Smooth muscle cell of the brain vasculature (primary cell): ENCODE measurements at places on chromosomes 1 and 21.
A peak's percentile ranks its signal among the peaks of the same experiment; 100 is the strongest.

DNA sequence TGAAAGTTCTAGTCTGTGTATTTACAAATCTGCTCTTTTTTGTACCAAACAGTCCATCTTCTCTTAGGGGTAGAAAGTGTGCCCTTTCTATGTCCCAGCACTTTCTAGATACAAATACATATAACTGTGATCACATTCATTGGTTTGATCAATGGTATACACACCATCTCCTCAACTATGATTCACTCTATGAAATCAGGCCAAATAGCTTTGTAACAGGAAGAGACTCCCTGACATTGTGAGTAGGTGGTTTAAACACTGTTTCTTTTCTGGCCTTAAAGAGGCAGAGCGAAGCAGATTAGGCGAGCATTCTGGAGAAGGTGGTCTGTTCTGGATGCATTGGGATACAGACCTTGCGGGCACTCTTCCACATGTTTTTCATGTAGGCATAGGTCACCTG, 39.3 kb upstream of the EXOSC10 start:
- DNase-seq, result no peak

- DNase-seq, result no peak
Measured at GRCh38 chr1:79293611-79294010, 287.1 kb upstream of the ADGRL4 start.

DNA sequence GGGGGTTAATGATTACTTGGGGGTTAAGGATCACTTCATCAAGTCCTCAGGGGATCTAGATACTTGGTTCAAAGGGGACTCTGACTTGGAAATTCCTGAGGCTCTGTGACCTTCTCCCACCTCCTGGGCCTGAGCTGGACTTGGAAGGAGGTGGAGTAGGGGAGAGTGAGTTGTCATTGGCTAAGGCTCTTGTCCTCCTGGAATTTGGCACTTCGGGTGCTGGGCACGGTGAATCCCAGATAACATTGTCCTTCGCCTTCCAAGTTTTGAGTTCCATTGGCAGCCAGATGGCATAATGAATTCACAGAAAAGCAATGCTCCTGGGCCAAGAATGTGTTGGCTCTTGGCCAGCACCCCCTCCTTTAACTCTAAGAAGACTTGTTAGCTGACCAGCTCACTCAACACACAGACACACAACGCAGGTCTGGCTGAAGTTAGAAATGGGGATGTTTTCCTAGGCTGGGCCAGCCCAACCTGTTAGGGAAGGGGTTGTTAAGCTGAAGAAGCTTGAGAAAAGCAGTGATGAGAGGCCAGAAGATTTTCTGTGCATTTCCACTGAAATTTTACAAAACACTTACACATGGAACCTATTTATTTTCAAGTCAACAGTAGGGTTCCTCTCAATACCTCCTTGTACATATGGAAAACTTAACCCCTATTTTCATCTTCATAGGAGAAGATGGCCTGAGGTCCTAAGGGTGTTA, 29.7 kb downstream of the SLC26A9 start:
- no peak for DNase-seq

GRCh38 chr21:15422783-15423182, 307.0 kb upstream of the USP25 start:
- DNase-seq, result no peak

- DNase-seq, result no peak
Measured at GRCh38 chr1:24535021-24535424, 20.9 kb upstream of the NCMAP start.

- DNase-seq, result no peak
Measured at GRCh38 chr1:23383577-23384311, 14.1 kb upstream of the ZNF436 start.

DNA sequence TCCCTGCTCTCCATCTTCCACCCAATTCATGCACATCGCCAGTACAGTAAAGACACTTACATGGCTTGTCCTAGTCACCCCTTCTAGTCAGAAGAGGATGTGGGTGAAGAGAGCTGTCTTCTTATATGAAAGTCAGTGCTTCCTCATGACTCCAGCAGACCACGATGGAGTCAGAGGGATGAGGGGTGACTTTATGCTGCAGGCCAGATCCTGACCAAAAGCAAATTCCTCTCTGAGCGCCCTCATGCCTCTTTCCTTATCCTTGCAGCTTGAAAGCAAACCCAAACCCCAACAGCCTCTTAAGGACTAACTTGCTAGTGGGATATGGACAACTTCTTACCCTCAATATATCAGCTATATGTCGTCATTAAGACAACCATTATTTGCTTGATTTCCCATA, 348.2 kb upstream of the DUSP10 start:
- no peak for DNase-seq

- no peak for DNase-seq
Measured at GRCh38 chr1:35466120-35466519, 91.1 kb downstream of the KIAA0319L start.

DNA sequence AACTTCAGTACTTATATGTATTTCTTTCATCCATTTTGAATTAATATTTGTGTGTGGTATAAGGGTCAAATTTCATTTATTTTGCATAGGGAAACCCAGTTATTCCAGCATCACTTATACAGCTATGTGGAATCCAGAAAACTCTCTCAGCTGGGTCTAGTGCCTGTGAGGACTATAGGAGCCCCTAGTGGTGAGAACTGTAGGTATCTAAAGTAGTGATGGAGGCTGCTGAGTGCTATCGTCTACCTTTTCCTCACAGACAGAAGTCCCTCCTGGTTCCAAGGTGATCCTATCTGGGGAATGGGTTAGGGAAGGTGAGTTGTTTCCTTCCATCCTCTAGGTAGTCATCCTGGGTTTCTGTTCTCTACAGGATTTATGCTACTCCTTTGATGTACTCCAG, 352.0 kb upstream of the C1orf87 start:
- no peak for DNase-seq

DNA sequence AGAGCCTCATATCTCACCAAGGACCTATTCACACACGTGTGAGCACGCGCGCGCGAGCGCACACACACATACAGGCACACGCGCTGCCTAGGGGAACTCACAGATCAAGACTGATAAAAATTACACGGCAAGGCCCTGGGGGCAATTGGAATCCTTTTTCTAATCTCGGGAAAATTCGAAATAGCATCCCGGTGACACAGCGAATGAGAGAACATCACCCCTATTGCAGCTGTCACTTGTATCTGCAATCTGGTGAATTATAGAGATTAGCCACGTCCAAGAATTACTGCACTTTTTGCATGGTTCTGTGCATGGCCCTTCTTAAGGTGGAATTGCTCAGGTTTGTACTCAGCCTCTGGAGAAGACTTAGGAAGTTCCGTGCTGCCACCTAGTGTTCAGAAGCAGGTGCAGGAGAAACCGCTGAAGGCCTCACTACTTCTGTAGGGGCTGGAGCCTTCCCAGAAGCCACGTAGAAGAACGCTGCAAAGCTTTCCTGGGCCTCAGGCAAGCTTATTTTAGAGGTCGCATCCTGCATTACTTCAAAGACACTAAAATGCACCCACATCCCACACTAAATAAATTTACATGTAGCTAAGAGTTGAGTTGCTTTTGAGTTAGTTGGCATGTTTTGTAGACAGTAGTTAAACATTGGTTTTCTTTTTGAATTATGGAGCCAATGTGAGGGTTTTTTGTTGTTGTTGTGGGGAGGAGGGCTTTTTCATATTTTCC, 229.2 kb upstream of the CAMK1G start:
- peak; percentile 61 for DNase-seq

DNA sequence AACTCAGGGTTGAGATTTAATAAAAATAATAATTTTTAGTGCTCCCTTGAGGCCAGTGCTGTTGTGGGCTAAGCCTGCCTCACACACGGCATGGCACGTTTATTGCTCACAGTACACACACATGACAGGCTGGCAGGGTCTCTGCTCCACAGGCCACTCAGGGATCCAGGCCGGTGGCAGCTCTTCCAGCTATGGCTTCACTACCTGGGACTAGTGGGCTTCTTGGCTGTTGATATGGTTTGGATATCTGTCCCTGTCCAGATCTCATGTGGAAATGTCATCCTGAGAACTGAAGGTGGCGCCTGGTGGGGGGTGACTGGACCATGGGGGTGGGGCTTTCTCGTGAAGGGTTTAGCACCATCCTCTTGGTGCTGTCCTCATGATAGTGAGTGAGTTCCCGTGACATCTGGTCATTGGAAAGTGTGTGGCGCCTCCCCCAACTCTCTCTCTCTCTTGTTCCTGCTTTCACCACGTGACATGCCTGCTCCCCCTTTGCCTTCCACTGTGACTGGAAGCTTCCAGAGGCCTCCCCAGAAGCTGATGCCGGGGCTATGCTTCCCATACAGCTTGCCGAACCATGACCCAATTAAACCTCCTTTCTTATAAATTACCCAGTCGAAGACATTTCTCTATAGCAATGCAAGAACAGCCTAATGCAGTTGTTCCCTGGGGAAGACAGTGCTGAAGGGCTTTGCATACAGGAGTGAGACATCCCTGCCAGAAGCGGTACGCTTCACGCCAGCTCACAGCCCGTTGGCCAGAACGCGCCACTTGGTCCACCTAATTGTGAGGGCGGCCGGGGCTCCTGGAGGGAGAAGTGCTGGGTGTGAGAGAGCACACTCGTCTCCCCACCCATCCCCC, 226.9 kb upstream of the C1orf174 start:
- no peak for DNase-seq

DNA sequence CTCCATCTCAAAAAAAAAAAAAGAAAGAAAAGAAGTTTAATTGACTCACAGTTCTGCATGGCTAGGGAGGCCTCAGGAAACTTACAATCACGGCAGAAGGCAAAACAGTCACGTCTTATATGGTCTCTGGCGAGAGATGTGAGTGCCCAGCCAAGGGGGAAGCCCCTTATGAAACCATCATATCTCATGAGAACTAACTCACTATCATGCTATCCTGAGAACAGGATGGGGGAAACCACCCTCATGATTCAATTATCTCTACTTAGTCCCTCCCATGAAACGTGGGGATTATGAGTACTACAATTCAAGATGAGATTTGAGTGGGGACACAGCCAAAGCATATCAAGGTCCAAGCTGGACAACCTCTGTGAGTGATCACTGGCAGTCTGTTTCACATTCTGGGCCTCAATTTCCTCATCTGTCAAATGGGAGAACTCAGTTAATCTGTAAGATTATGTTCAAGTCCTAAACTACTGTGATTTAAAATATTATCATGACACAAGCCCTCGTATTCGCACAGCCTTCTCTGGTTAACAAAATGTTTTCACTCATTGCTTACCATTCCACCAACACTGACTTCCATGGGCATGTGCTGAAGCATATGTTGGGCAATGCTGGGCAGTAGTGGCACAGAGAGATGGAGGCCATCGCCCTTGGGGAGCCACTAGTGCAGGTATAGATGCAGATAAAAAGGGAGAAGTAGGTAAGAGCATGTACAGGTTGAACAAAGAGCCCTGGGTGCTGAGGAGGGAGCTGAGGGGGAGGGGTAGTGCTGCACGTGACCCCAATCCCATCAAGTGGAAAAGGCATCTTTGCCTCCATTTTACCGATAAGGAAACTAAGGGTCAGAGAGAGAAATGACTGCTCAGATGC, 46.2 kb upstream of the SLC2A1 start:
- DNase-seq, result no peak

GRCh38 chr1:6062670-6063069, 17.0 kb downstream of the KCNAB2 start:
- DNase-seq, result no peak

GRCh38 chr1:112564081-112564480, 54.9 kb downstream of the ST7L start:
- DNase-seq, result no peak

- no peak for DNase-seq
Measured at GRCh38 chr21:46325073-46325912, 1.3 kb downstream of the PCNT start.

DNA sequence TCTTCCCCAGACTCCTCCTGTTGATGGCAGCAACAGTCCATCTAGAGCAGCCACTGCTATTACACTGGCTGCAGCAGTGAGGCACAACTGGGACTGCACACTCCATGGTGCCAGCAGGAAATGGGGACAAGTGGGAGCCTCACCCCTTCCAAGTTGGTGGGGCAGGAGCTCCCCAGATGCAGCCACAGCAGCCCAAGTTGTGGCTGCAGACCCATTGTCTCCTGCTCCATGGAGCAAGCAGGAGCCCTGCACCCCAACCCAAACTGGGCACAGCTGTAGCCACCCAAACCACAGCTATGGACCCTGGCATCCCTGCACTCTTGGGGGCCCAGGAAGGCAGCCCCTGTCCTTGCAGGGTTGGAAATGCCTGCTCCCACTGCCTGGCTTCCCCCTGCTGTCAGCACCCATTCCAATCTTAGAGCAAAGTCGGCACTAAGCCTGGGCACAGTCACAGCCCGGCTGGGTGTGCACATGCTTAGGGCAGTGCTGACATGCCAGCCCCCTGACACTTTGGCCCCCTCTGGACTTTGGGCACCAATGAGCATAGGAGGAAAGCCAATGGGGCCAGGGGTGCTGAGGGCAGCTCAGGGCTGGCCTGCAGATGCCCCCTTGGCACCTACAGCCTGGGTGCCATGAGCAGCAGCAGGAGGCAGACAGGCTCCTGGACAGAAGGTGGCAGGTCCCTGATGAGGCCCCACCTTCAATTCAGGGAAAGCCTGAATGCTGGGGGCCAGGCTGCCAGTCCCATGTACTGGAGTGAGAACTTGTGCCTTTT, 44.0 kb downstream of the MATN1 start:
- no peak for DNase-seq

DNA sequence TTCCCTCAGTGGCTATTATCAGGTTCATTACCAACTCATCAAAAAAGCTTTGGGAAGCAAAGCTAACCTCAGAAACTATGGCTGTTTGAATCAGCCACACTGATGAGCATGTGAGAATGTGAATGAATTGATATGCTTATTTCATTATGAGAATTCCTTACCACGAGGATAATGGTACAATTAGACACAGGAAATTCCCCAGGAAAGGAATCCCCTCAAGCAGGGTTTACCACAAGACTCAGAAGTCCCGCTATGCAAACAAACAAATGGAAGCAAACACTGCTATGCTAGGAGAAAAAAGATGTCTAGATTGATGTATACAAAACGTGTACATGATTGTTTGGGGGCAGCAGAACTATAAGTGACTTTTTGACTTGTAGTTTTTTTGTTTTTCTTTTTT, 205.0 kb downstream of the HMCN1 start:
- no peak for DNase-seq

GRCh38 chr1:213083112-213083445, 32.0 kb downstream of the RPS6KC1 start:
- no peak for DNase-seq
